ENCODE measurements at places on chromosomes 5 and 9. TPM values are rescaled to one million over a fixed set of nuclear protein-coding genes. Genes with fewer than 3 reads are reported as not detected.

DNA sequence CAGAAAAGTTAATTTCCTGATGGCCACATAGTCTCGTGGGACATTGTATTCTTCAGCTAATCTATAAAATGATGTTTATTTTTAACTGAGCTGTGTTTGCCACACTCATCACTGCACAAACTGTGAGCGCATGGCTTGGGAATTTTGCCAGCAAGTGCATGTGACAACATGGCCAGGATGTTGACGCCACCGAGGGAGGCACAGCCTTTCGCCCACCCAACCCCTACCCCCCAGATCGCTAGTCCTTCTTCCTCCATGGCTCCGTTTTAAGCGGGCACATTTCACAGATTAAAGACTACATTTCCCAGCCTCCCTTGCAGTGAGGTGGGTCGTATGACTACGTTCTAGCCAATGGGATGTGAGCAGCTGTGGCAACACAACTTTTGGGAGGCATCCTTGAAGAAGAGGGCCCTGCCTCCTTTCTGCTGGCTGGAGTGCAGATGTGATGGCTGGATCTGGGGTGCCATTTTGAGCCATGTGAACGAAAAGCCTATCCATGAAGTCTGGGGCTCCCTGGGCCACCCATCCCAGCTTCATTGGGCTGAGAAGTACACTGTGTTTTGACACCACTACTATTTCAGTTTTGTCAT lies 7.9 kb downstream of the NRARP start:
- no peaks in the 10 kb centered on the region for H3K27me3 ChIP-seq
- no peak overlapping the region for H3K27ac ChIP-seq
- no peaks in the 10 kb centered on the region for H3K36me3 ChIP-seq

- no peak for DNase-seq
- H3K27me3 ChIP-seq, result no peaks in the 10 kb centered on the region
- no peak overlapping the region for H3K27ac ChIP-seq
- H3K36me3 ChIP-seq, result no peaks in the 10 kb centered on the region
- no peak overlapping the region for H3K4me3 ChIP-seq
- no peaks in the 10 kb centered on the region for H3K4me1 ChIP-seq
Observed at GRCh38 chr5:117357886-117358285, 783.3 kb upstream of the SEMA6A start.

DNA sequence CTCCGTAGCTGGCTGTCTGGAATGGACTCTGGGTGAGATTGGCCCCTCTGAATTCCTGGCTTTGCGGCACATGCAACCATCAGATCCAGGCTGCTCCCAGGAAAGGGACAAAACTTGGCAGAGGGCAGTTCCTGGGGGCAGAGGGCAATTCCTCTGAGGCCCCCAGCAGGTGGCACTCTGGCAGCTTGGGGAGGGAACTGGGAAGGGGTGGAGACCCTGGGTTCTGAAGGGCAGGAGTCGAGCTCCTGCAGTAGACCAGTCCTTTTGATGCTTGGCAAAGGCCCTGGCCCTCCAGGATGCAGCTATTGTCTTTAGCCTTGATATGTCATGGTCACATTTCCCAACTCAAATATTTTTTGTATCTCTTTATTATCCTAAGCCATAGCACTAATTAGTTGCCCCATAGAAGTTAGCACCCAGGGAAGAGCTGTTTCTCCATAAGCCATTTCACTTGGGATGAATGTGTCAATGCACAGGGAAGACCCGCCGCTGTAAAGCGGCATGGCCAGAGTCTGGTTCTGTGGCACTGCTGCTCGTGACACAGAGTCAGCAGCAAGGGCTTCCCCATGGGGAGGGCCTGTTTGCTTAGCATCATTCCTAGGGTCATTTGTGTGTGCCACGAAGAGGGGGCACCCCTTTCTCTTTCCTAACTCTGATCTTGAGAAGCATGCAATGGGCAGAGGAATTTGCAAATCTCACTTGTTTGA lies 51.2 kb upstream of the CDK20 start:
- H3K27ac ChIP-seq, result no peak overlapping the region
- H3K27me3 ChIP-seq, result no peaks in the 10 kb centered on the region
- H3K36me3 ChIP-seq, result no peaks in the 10 kb centered on the region
- H3K4me3 ChIP-seq, result no peak overlapping the region

DNA sequence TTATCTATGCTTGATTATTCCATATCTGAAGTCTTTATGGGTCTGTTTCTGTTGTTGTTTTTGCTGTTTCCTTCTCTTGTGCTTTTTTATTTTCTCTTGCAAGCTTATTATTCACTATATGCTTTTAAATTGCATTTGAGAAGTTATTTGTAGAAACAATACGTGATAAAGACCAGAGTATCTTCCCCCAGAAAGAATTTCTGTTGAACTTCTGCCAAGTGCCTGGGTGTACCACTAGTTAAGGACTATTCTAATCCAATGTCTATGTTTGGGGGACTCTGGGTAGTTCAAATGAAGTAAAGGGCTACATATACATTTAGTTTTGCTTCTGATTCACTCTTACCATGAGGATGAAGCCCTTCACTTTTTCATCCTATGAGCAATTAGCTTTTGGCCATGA lies 54.3 kb downstream of the SLF1 start:
- H3K36me3 ChIP-seq, result no peaks in the 10 kb centered on the region
- H3K4me1 ChIP-seq, result no peaks in the 10 kb centered on the region
- no peaks in the 10 kb centered on the region for H3K27me3 ChIP-seq
- H3K4me3 ChIP-seq, result no peak overlapping the region
- no peak overlapping the region for H3K27ac ChIP-seq

The REEP5 gene
- 61.9 TPM for total RNA-seq

The FYB1 gene
- 1.1 TPM for total RNA-seq

Data from PC-3 (cell line).